Fibroblast of mammary gland (primary cell): ENCODE measurements at places on chromosomes 6 and 20.

GRCh38 chr6:35737413-35738211 lies 780 bp downstream of the ARMC12 start:
- peak; percentile 88 for DNase-seq

DNA sequence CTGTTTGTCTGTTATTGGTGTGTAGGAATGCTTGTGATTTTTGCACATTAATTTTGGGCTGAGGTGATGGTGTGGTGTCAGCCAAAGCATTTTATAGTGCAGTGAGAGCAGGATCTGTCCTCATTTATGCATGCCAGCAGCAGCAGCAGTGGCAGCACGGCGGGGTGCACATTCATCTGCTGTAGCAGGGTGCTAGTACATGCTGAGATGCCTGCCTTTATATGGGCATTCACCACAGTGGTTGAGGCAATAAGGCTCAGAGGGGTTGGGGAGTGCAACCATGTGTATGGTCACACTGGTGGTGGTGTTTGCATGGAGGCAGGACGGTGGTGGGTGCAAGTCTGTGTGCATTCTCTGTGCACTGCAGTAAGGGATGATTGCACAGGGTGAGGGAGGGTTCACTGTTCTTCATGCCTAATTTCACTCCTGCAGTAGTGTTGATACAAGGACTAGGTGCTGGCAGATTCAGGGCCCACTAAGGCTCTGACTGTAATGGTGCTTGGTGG lies 129.3 kb upstream of the SYNCRIP start:
- no peak for DNase-seq

DNA sequence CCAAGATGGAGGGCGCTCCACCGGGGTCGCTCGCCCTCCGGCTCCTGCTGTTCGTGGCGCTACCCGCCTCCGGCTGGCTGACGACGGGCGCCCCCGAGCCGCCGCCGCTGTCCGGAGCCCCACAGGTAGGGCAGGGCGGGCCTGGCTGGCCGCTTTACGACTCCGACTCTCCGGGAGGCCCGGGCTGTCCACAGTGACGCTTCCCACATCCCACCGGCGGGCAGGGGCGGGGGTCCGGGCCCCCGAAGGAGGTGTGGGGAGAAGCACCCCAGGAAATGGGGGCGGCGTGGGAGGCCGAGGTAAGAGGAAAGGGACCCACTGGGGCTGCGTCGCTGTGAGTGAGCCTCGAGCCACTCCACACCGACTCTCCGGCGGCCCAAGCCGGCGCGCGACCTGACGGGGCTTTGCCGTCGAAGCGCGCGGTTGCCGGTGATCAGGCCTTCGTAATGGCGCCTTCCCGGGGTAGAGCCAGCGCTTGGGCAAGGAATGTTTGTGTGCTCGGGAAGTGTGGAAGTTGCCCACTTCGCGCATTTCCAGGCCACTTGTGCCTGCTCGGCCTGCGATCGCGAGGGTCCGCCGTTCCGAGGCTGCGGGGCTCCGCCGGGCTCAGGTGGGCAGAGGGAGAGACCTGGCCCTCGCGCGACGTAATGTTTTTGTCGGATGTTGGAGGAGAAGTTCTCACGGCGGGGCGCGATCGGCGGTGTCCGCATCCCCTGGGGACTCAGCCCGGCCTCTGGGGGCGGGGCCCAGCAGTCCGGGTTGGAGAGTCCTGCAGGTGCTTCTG lies 427 bp downstream of the GINM1 start:
- DNase-seq, result no peak

DNA sequence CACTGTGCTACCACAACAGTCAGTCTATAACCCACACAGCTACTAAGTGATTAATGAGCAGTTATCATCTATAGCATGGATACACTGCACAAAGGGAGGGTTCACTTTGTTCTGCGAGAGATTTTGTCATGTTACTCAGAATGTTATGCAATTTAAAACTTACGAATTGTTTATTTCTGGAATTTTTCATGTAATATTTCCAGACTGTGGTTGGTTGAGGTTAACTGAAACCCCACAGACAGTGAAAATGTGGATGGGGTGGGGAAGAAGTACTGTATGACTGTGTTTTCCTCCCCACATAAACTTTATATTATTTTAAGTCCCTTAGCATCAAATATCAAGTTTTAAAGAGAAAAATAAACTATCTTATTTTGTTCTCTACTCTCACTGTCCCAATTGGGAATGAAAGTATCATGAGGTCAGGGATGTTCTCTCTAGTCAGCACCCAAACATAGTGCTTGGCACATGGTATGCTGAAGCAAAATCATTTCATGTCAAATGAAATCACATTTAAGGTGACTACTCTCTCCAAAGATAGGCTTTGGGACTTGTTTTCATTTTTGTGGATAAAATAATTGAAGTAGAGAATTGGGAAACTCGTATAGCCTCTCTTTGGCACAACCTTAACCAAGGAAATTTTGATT lies 25.4 kb downstream of the DOP1A start:
- peak; percentile 57 for DNase-seq

DNA sequence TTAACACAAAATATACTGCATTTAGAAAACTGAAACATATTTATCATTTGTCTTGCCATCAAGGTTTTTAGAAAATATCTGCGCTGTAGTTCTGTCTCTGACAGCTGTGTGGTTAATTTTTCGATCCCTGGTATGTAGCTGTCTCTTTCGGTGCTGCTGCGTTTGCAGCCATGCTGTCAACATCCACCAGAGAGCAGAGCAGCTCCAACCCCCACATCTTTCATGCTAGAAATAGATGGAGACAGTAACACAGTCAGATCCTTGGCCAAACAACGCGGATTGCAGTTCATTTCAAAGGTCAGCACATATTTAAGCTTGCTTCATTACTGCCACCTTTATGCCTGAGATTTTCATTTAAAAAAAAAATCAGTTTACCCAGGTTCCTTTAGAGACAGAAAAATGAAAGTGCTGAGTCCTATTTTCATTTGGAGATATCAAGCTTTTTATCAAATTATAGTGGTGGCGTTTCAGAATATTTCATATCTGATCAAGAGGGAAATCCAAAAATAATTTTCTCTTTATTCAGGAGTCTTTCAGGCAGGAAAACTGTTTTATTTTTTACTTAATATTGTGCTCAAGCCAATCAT lies 157.7 kb upstream of the MMS22L start:
- peak; percentile 33 for DNase-seq

GRCh38 chr20:10282979-10283456 lies 64.4 kb downstream of the SNAP25 start:
- DNase-seq, result no peak

- no peak for DNase-seq
Measured at GRCh38 chr20:44785768-44786167, 24.6 kb downstream of the RIMS4 start.

- peak; percentile 78 for DNase-seq
Measured at GRCh38 chr6:44701637-44702101, 314.2 kb downstream of the CDC5L start.

GRCh38 chr6:167525774-167526173 lies 200.9 kb downstream of the TTLL2 start:
- DNase-seq, result no peak

GRCh38 chr20:6956056-6956455 lies 188.6 kb downstream of the BMP2 start:
- no peak for DNase-seq

GRCh38 chr20:50991076-50991475 lies 31.8 kb downstream of the KCNG1 start:
- no peak for DNase-seq

DNA sequence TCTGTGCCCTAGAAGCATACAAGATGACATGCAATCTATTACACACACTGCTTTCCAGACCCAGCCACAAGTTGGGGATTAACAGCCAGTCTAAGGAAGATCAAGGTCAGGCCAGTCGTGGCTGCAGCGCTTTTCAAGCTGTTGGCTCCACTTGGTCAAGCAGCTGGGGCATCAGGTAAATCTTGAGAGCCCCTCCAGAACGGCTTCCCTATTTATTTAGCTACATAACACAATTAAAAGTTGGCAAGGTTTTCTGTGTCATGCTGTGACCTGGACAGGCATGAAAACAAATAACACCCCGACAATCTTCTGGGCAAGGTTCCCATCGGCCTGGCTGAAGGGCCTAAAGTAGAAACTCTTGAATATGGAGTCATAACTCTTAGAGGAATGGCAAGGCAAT lies 524.3 kb downstream of the PRKN start:
- DNase-seq, result no peak

DNA sequence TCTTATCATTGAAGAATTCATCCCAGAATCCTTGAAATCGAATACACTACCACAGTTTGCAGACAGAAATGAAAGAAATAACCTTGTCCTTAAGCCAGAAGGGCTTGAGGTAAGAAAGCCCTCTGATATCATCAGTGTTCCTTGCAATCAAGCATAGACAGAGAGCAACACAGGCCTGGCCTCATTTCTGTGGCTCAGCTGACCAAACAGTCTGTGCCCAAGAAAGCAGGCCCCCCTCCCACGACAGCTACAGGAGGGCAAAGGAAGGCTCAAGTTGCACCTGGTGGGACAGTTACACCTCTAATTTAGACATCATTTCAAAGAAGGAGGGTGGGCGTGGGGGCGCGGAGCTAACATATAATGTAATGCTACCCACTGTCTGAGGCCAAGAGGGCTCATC lies 21.6 kb downstream of the KIF16B start:
- DNase-seq, result no peak

DNA sequence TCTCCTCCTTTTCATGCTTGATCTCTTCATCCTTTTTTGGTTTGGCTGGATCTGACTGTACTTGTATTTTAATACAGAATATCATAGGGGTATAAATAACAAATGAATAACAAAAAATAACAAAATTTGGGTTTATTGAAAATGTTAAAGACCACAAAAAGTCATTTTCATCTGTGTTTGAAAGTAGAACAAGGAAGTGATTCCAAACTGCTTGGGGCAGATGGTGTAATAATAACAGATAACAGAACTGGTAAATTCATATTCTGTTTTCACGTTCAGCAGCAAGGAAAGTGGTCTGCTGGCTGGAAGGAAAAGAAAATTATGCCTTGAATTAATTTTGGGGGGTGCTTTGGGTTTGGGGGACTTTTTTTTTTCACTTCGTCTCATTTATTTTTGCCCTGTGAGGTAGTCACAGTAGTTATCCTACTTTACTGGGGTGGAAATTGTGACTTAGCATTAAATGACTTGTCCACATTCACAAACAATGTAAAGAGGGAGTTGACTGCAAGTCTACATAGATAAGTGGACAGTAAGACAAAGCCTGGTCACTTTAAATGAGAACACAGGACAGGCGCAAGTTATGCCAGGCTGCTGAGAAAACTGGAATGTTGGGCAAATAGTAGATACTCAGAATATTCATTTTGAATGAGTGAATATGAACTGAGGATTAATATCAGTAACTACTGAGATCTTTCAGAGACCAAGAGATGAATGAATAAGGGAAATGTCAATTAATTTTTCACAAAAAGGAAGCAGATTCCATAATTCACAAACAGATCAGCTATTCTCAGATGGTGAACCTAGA lies 193.9 kb upstream of the CITED2 start:
- no peak for DNase-seq

GRCh38 chr6:14275493-14275851 lies 157.9 kb downstream of the CD83 start:
- DNase-seq, result no peak

GRCh38 chr6:36360241-36361054 lies 23.8 kb upstream of the BNIP5 start:
- peak; percentile 66 for DNase-seq
